Stimulated activated CD8-positive, alpha-beta memory T cell treated with anti-CD3 and anti-CD28 coated beads, Interleukin-4, amount 100 ng/mL, for 1 hour (primary cell): ENCODE measurements at places on chromosomes 16 and 17.

GRCh38 chr17:16328997-16329396 is 24.3 kb downstream of the CENPV start:
- DNase-seq: no peak

DNA sequence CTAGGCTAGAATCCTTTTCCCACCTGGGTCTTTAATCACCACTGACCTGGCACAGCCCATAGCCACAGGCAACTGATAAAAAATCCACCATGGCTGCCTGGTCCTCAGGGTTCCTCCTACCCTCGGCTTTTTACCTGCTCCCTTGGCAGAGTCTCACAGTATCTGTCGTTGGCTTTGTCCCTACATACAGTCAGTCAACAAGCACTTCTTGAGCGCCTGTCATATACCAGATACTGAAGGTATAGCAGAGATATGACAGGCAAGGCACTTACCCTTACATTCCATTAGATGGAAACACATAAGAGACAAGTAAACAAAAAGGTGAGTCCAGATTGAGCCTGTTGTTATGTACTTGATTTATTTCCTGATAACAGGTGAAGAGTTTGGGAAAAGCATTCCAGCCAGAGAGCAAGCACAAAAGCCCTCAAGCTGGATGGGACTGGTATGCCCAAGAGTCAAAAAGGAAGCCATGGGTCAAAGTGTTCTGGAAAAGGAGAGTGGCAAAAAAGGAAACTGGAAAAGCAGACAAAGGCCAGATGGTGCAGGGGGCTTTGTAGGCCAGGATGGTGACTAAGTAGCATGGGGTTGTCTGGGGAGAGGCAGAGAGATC is 247.0 kb downstream of the CHD9NB start:
- no peak for DNase-seq

GRCh38 chr17:57455063-57455914 is 199.0 kb downstream of the MSI2 start:
- DNase-seq: peak; percentile 4

GRCh38 chr17:48577946-48578615 is at the start of gene HOXB4:
Gene HOXB4 (minus strand): TSS chr17:48578350. CDS start chr17:48578319, 31 bp downstream.
- no peak for DNase-seq

- no peak for DNase-seq
Measured at GRCh38 chr16:55570159-55570558, 3.7 kb downstream of the CAPNS2 start.

DNA sequence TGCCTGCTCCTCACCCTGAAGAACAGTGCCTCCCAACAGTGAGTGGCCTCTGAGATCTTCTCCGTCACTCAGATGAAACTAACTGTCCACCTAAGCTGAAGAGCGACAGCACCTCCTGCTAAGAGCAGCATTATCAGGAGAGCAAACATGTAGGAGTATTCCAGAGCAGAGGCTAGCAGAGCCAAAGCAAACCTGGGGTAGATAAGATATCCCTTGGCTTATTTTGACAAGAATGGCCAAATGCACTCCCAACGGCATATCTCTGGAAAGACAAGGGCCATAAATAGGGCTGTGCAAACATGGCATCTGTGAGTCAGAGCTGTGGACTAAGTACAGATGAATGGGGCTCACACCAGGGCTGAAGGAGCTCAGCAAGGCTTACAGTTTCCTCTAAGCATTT is 96.3 kb downstream of the NDEL1 start:
- no peak for DNase-seq

DNA sequence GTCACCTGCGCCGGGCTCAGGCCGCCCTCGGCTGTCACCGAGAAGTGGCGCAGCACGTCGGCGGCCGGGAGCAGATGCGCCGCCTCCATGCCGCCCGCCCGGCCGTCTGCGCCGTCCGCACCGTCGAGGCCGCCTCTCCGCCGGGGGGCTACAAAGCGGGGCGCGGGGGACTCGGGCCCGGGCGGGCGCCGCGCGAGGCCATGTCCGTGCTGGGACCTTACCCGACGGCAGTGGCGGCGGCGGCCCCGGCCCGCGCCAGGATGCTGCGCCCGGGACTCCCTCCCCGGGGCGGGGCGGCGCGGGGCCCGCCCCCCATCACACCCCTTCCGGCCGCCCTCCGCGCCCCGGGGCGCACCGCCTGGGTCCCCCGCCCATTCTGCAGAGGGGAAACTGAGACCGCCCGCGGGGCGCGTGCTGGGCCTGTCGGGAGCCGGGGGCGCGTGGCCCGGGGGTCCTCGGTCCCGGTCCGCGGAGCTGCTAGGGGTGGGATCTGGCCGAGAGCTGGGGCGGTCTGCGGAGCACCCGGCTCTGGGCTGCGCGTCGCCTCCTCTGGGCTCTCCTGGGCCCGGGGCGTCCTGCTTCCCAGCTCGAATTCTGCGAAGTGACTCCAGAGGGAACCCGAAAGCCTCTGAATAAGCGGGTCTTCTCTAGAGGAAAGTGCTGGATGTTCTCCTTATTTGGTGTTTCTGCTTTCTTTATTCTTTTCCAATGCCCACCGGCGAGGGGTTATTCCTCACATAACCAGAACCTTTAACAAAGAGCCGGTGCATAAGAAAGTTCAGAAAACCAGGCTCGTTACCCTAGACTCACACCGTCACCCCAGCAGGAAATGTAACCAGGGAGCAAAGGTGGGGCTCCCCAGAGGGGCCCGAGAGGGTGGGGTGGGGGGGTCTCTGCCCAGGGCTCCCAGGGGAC is at the start of gene ATP2A3:
Gene ATP2A3 (minus strand): TSS at position 235 of the 915 bp plus-strand sequence. CDS start 146 bp downstream, at position 89.
- DNase-seq: no peak

DNA sequence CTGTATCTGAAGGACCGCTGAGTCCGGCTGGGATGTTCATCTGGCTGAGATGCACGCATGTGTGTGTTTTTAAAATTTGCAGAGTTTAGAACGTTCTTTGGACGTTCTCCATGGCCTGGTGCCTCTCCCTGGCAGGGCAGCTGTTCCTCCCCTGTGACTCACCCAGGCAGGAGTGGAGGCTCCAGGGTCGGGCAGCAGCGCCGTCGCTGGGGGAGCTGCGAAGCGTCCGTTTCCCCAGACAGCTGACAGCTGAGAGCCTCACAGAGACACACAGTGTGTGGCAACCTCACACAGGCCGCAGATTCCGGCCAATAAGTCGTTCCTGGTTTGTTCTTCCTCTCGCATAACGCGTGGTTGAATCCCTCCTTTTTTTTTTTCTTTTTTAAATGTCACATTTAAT is 80.6 kb downstream of the OR1D5 start:
- DNase-seq: no peak

DNA sequence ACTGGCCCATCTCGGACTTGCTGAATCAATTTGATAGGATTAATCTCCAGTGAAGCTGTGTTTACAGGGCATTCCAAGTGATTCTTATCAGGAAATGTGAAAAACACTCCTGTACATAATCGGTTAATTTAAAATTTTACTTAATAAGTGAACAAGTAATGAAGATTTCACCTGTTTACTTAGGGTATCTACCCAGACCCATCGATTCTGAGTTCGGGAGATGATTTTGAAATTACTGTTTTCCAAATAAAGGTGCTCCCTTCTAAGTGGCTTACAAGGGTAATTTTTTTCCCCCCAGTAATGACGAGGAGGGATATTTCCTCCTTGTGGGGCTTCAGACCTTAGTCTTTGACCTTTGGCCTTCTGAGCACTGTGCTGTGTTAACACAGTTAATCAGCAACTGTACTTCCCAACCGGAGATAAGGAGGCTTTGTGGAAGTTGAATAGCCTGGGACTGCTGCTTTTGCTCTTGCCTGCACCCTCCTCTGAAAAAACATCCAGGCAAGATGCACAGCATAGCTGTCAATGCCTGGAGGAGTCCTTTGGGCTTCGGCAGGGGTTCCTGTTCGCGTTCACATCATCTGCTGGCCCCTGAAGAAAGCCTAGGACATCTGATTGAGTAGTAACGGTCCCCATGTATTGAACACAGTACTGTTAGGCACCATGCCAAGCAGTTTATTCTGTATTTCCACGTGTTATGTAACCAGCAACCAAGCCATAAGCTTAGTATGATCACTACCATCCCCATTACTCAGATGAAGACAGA is 1.8 kb downstream of the FAHD1 start:
- DNase-seq: no peak
